GM03348 (cell line): ENCODE measurements at places on chromosomes 4 and X.
A peak's percentile ranks its signal among the peaks of the same experiment; 100 is the strongest.

DNA sequence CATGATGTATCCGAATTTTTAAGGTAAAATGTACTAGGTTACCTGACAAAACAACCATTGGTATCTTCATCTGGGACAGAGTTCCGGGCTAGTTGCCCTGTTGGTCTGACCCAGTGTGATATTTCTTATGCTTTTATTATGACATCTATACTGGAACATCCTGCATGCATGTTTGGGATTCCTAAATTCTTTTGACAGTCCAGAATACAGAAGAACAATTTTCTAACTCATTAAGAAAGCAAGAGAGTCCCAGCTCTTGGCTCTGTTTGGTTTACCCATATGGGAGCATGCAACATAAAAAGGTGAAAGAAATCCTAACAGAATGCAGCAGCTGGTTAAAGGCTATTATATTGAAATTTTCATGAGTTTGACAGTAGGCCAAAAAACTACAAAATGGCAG lies 247.7 kb upstream of the FTHL17 start:
- no peak for DNase-seq

DNA sequence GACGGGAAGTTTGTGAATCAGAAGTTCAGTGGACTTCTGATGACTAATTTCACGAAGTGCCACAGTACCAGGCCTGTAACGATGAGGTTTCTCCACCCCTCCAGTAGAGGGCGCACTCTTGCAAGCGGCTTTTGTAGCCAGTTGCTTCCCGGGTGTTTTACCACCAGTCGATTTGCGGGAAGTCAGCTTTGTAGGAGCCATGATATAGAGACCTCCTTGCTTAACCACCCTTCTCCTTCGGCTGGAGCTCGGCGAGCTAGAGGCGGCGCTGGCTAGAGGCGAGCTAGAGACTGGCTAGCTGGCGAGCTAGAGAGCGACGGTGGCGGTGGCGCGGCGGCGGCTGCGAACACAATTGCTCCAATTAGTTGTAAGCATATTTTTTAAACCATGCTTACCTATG lies 72.0 kb downstream of the IL1RAPL1 start:
- no peak for DNase-seq

DNA sequence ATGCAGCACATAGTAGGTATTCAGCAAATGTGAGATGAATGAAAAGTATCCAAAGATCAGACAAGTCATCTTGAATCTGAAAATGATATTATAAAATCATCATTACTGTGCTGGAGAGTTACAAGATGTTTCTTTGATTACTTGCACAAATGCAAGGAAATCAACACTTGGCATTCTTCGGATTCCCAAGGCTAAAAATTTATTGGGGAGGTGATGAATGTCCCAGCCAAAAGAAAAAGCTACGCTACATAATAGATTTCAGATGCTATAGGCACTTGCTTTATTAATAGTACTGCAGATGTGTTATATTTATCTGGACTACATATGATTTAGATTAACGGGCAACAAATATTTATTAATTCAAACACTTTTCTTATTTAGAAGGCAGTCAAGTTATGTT lies 286.7 kb upstream of the TENM3 start:
- peak; percentile 35 for DNase-seq

GRCh38 chr4:78710536-78710935 lies 65.6 kb upstream of the BMP2K start:
- no peak for DNase-seq

- no peak for DNase-seq
Observed at GRCh38 chrX:96579252-96579651, 105.4 kb upstream of the DIAPH2 start.

GRCh38 chr4:153010146-153010545 lies 74.0 kb downstream of the FHDC1 start:
- DNase-seq, result no peak

- DNase-seq, result peak; percentile 39
Observed at GRCh38 chr4:125316401-125316790, 1.6 kb downstream of the FAT4 start.
